Dorsolateral prefrontal cortex (tissue), 122 donors: ENCODE measurements at places on chromosomes 1 and 21.

- no peak for DNase-seq
Measured at GRCh38 chr1:158208586-158209116, 28.0 kb downstream of the CD1D start.

- no peak for DNase-seq
Measured at GRCh38 chr1:154263465-154264332, 8.7 kb upstream of the HAX1 start.

GRCh38 chr1:225201447-225201846, 226.4 kb downstream of the LBR start:
- DNase-seq, result no peak

GRCh38 chr1:71592646-71593274, 511.9 kb upstream of the ZRANB2 start:
- DNase-seq, result no peak

GRCh38 chr1:103900005-103900404, 150.3 kb downstream of the AMY1C start:
- no peak for DNase-seq
